ENCODE measurements at places on chromosomes 3 and 15.

DNA sequence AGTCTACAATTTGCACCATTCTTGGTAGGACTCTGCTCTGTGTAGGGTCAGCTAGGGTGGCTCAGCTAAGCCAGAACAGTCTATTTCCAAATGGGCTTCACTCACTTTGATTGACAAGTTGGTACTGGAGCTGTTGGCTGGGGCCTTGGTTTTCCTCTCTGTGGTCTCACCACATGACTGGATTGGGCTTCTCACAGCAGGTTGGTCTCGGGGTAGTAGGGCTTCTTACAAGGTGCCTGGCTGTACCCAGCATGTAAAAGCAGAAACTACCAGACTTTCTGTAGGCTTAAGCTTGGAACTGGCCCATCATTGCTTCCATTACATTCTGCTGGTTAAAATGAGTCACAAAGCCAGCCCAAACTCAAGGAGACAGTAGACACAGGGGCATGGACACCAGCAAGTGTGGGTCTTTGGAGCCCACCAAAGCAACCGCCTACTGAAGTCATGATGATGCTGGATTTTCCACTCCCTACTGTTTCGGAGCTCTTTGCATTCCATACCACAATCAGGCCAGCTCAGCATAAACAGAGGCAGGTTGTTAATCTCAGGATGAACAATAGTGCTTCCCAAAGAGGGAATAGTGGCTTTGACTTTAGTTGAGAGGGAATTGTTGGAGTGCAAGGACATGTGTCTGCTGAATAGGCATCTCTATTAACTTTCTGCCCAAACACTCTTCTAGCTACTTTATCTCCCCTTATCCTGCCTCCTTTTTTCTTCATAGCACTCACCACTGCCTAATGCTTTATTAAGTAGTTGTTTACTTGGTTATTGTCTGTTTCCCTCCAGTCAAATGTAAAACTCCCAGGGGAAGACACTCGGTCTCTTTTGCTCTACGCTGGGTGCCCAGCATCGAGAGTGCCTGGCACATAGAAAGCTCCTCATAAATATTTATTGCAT, 78.0 kb upstream of the RARB start:
- no peak for DNase-seq

DNA sequence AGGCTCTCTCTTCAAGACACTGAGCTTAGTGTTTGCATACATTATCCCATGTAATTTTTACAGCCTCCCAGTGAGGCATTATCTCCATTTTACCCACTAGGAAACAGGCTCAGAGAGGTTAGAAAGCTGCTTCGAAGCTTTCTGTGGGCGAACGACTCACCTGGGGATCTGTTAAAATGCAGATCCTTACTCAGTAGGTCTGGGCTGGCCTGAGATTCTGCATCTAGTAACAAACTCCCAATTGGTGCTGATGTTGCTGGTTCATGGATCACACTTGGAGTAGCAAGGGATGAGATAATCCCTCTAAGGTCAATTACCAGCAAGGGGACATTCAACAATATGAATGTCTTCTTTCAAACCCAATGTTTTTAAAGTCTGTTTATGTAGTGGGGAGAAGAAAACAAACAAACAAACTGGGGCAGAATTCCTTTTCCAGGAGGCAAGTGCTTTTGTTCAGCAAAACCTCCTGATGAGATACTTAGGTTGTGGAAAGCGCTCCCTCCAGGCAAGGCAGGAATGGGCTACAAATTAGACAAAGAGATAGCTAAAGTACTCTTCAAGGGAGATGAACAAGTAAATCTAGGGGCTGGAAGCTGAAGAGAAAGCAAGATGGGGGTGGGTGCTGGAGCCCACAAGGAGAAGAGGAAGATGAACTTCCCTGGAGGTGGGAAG, 311.9 kb downstream of the SHQ1 start:
- no peak for DNase-seq

- no peak for DNase-seq
These were observed 21.0 kb downstream of the CCDC33 start for GRCh38 chr15:74257105-74257504.

GRCh38 chr3:74268753-74269152, 345.7 kb downstream of the CNTN3 start:
- no peak for DNase-seq

GRCh38 chr3:171163101-171164066, 136.9 kb upstream of the SLC2A2 start:
- no peak for DNase-seq

DNA sequence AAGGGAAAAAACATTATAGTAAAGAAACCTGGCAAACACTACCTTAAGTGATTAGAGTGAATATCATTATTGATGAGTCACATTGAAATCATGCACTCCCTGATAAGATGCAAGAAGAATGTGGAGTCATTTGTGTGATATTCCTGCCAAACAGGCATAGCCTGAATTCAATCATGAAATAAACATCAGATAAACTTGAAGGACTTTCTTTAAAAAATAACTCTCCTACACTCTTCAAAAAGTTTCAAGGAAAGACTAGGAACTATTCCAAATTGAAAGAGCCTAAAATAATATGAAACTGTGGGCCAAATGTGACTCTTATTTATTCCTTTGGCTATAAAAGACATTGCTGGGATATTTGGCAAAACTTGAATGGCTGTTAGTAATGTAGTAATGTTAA, 625.7 kb upstream of the LMCD1 start:
- no peak for DNase-seq

GRCh38 chr3:107837895-107838612, 252.8 kb downstream of the CD47 start:
- no peak for DNase-seq

- no peak for DNase-seq
These were observed 154.5 kb upstream of the TSC22D2 start for GRCh38 chr3:150253622-150254021.

GRCh38 chr3:132211896-132212295, 105.3 kb upstream of the ACP3 start:
- no peak for DNase-seq

DNA sequence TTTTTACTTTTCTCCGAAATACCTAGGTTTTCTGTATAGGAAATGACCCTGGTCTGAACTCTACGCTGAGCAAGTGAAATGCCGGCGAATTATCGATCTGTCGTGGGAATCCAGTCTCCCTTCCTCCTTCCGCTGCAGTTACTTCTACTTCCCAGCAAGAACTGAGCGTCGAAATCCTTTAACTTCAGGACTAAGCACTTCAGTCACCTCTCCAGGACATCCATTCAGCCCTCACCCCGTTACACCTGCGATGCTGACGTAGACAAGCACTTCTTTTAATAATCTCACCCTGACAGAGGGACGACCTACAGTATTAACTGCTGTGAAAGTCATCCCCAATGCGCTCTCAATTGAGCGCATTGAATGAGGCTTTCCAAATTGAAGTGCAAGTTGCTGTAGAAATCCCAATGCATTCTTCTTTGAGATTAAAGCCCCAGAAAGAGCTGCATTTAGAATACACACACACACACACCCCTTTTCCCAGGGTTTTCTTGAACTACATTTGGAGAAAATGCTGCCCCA, 1.3 kb downstream of the TOP2B start:
- peak; percentile 52 for DNase-seq

GRCh38 chr3:111598139-111598538, 3.0 kb upstream of the ZBED2 start:
- DNase-seq = no peak

GRCh38 chr3:110165370-110165743, 828.0 kb upstream of the DPPA4 start:
- DNase-seq = no peak

GRCh38 chr3:144033863-144034262, 62.2 kb downstream of the DIPK2A start:
- DNase-seq = no peak

- no peak for DNase-seq
These were observed 190.1 kb downstream of the TBC1D5 start for GRCh38 chr3:17552351-17552750.

- DNase-seq = no peak
These were observed at the start of gene GNAT1 for GRCh38 chr3:50190936-50191660. GNAT1 (plus strand) TSS chr3:50191610; CDS start chr3:50191726, 116 bp downstream.

DNA sequence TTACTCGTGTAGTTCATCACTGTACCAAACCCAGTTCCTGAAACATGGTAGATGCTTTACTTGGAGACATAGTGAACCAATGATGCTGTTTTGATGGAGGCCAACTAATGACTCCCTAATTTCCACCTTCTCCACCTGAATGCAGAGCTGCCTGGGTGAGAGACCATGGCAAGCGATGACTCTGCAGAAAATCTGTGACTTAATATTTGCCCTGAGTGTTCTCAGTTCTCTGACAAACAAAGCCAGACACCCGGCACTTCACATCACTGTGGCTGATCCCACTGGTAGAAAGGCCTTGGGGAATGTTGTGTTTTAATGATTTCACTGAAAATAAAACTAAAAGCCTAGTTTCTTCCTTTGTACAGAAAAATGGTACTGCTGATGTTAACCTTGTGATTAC, 39.5 kb upstream of the UBE3A start:
- DNase-seq = no peak

DNA sequence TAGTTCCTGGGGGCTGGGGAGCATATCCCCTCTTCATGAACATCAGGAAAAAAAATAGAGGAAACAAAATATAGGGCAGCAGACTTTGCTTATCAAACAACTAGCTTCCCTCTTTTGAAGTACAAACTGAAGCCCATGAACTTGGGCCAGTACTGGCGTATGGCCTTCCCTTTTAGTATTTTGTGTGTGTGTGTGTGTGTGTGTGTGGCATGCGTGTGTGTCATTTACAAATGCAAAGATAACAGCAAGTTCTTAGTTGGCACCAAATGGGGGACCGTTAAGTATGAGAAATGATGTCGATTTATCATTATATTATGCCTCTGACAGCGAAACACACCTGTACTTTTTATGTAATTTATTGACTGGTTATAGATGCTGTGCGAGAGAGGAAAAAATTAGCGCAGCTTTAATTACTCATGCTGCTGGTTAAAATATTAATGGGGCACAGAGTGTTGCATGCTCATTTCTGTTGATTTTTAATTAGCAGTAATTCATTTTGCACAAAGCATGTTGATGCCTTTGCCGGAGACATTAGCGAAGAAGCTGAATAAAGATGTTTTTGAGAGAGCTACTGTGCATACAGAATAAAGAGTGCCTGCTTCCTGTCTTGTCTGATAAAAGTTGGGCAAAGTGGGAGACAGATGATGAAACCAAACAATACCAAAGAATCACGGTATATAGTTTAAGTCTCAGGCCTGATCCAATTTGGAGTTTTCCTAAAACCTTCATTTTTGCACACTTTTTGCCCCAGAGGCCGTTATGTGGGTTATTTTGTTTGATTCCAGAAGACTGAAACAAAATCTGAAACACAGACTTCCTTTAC, 297.1 kb downstream of the SATB1 start:
- DNase-seq = no peak

DNA sequence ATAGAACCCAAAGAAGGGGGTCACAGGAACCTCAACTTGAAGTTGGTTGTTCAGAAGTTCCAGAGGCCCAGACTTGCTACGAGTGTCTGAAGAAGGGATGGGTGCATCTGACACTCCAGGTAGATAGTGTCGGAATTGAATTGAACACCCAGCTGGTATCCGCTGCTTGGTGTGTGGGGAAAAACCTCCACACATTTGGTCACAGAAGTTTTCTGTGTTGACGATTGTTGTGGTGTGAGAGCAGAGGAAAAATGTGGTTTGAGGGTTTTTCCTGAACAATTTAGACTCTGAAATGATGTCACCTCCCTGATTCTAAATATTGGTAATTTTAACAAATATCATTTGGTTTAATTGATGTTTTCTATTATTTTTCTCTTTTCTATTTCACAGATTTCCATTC, 218.8 kb upstream of the CTNNB1 start:
- no peak for DNase-seq

DNA sequence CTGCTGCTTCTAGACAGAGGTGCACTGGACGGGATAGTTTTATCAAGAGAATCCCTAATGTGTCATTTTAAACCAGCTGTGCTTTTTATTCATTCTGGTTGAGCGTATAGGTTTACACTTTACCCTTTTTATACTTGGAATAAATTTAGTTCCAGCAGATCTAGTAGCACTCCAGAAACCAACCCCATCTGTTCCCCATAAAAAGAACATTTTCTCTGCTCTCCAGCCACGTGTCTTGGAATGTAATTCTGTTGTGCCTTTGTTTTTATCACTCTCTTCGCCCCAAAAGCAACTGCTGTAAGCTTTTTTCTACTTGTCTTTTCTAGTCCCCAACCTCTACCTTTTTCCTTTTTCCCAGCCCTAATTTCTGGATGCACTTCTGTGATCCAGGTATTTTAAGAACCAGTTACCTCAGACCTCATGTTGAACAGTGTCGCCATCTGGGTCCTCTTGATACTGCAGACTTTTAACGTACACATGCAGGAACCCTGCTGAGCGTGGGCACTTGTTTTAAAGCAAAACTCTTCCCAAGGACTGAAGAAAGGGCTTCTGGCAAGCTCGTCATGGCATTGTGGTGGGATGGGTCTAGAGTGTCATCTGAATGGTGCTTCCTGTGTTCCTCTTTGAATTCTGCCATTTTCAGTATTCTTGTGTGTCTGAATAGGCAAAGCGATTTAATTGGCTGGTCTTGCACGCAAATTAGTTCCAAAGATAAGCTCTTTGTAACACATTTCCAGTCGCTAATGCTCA, 5.7 kb upstream of the EXOG start:
- no peak for DNase-seq

DNA sequence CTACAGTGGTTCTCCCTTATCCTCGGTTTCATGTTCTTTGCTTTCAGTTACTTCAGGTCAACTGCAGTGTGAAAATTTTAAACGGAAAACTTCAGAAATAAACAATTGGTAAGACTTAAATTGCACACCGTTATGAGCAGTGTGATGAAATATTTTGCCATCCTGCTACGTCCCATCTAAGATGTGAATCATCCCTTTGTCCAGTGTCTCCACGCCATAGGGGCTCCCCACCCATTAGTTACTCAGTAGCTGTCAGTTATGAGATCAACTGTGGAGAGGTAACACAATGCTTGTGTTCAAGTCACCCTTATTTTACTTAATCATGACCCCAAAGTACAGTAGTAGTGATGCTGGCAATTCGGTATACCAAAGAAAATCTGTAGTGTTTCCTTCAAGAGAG, 47.4 kb downstream of the TJP1 start:
- peak; percentile 73 for DNase-seq

- DNase-seq = peak; percentile 41
These were observed 564.0 kb upstream of the TGFBR2 start for GRCh38 chr3:30042274-30042859.

DNA sequence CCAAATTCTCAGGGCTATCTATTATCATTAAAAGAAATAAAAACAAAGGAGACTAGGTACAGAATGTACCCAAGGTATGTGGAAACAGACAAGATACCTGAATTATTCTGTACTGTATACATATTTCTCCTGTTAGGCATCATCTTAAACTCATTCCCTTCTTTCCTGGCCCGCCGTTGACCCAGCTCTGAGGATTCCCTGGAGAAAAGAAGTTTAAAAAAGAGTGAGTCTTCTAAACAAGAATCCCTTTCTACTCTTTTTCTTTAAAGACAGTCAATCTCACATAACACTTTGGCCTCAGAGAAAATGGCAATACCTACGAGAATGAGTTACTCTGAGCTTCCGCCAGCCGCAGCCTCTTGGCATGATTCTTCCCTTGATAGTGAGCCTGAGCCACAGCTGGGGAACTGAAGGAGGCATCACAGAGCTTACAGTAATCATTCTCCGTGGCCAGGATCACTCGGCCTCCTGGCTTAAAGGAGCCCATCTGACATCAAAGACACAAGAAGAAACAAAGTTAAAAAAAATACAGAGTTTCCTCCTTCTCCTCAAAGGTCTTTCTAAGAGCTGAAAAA, 44.2 kb downstream of the ZMAT3 start:
- DNase-seq = peak; percentile 58

- DNase-seq = no peak
These were observed 72.4 kb downstream of the CHDH start for GRCh38 chr3:53773611-53774368.

Measured in SJSA1 (cell line).